ENCODE measurements at places on chromosomes 1 and 21. TPM values are rescaled to one million over a fixed set of nuclear protein-coding genes. Genes with fewer than 3 reads are reported as not detected.

IPO13 gene
- total RNA-seq = 24.4 TPM

SDC3 gene
- 0.55 TPM for total RNA-seq

SLC22A15 gene
- 1.6 TPM for total RNA-seq

GART gene
- total RNA-seq = 117 TPM

PEX10 gene
- 9.9 TPM for total RNA-seq

HENMT1 gene
- 32.3 TPM for total RNA-seq

EGLN1 gene
- 39.8 TPM for total RNA-seq

LRRC40 gene
- 18.8 TPM for total RNA-seq

PGBD5 gene
- total RNA-seq = not detected

TSSK3 gene
- total RNA-seq = 0.51 TPM

LCE1B gene
- total RNA-seq = not detected

PTAFR gene
- 1.1 TPM for total RNA-seq

TLCD4 gene
- total RNA-seq = 0.06 TPM

FCRL4 gene
- total RNA-seq = not detected

PTPN7 gene
- 172 TPM for total RNA-seq

FAM3B gene
- total RNA-seq = not detected

DNA sequence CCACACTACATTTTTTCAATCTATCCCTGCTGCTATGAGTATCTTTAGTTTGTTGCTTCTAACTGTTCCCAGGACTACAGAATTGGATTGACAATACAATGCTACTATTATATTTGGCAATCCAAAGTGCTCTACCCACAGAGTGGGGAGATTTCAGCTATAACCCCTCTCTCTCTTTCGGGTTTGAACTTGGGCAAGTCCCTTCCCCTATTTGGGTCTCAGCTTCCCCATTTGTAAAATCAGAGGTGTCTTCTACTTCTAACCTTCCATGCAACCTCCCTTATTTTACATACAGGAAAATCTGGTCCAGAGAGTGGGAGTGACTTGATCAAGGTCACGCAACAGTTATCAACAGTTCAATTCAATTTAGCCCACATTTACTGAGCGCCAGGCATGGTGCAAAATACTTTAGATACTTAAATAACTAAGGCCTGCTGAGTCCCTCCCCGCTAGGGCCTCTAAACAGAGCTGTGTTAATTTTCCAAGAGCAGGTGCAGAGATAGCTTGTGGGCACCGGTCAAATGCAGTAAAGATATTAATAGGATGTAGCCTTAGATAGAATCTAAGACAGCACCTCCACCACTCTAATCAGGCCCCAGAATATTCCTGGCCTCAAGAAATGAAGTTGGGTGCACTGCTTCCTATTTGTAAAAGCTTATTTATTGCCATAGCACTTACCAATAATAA lies 9.4 kb upstream of the GPX7 start:
- DNase-seq = no peak

- no peak for DNase-seq
Measured at GRCh38 chr1:39727221-39727931, 11.3 kb upstream of the PPIE start.

DNA sequence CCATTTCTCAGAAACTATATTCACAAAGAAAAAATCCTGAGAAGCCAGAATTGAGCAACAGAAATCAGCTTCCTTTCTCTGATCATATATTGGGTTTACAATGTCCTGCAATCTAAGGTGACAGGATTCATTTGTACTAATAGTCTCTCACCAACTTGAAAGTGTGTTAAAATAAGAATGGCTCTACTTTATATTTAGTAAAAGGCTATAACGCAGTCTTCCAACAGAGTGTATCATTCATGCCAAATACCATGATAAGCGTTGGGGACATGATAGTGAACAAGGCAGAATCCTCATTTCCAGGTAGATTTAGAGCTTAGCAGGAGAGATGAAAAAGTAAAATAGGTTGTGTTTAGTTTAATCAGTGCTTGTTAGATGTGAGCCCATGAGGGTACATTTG lies 519.2 kb upstream of the ZRANB2 start:
- no peak for DNase-seq

DNA sequence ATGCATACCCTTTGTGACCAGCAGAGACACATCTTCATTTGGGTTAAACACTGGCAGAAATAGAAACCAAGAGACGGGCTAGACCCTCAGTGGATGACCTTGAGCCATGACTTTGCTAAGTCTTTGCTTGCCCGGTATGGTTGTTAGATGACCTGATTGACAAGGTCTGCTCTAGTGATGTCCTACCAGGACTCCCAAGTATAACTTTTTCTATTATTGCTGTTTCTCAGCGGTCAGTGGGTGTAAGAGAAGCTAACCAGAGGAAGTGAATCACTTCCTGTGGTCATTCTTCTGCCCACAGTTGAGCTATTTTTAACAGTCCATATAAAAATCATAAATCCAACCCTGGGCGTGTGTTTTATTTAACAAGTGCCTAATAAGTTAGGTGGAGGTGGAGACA lies 126.2 kb upstream of the ETS2 start:
- no peak for DNase-seq

DNA sequence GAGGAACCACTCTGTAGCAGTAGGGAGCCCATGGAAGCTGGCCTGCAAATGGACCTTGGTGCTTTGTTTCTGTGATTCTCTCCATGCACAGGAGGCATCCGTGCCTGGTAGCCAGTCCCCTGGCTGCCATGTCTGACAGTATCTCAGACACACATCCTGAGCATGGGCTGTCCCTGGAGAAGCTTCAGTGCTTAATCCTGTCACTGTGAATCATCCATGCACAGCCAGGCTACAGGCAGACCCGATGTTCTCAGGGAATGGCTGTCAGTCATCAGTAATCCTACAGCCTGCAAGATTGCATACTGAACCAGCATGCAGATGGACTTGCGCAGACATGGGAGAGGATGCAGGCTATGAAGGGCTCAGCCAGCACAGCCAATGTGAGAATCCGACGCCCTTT lies 606.3 kb upstream of the PLXNA2 start:
- no peak for DNase-seq

GRCh38 chr1:151820940-151821339 lies 10.7 kb downstream of the RORC start:
- DNase-seq = no peak

GRCh38 chr1:205477759-205478247 lies 22.0 kb upstream of the BLACAT1 start:
- no peak for DNase-seq

GRCh38 chr21:42414553-42414927 lies 10.8 kb downstream of the UBASH3A start:
- no peak for DNase-seq

DNA sequence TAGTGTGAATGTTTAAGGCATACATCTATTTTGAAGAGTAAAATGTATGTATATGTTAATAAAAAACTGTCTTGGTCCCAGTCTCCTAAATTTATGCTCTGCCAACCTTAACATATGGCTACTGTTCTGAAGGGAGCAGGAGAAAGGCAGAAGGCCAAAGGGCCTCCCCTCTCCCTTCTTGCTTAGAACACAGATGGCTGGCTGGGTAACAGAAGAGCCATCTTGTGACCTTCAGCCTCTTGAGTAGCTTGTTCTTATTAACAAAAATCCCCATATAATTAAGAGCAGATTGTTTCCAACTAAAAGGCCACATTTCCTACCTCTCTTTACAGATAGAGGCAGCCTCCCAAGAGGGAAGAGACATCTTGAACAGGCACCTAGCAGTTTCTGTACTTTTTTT lies 36.1 kb downstream of the EPB41 start:
- DNase-seq = no peak

GRCh38 chr1:181140398-181140797 lies 51.9 kb downstream of the IER5 start:
- DNase-seq = no peak

DNA sequence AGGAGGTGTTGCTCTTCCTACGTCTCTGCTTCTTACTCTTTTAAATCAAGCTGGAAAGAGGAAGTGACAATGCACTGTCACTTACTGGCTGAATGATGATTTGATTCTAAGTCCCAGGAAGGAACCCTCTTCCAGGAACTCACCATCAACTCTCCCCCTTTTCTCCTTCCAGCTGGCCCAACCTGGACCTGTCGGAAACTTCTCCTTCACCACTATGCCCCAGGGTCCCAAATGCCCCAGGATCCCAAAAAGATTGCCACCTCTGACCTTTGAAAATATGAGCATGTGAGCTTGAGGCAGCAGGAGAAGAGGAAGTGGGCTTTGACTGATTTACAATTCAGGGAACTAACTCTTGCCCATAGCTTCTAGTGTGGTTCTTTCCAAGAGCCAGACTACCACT lies 5.3 kb upstream of the ADAMTS5 start:
- DNase-seq = no peak

GRCh38 chr1:11845641-11846335 lies 1.8 kb downstream of the NPPA start:
- no peak for DNase-seq

DNA sequence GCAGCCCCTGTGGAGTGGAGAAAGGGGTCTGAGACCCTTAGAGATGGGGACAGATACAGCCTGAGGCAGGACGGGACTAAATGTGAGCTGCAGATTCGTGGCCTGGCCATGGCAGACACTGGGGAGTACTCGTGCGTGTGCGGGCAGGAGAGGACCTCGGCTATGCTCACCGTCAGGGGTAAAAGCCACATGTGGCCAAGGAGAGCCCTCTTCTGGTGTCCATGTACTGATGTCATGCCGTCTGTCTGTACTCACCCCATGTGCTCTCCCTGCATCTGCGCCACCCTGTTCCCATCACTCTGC lies 84.7 kb downstream of the OBSCN start:
- no peak for DNase-seq

DNA sequence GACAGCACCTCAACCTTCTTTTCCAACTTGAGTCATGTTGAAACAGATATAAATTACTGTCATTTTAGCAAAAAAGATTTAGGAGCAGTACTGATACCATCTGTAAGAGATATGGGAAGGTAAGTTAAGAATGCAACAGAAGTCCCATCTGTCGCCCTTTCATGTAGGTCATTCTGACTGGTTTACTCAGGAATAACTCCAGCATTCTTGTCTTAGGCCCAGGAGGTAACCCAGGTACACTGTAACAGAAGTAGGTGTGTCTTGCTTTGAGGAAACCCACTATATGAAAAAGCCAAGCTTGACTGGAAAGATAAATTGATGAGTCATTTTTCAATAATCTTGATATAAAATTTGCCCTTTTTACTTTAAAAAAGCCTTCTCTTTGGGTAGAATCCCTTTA lies 35.4 kb downstream of the PGM1 start:
- no peak for DNase-seq

- no peak for DNase-seq
Measured at GRCh38 chr1:61950418-61950817, 208.1 kb downstream of the PATJ start.

DNA sequence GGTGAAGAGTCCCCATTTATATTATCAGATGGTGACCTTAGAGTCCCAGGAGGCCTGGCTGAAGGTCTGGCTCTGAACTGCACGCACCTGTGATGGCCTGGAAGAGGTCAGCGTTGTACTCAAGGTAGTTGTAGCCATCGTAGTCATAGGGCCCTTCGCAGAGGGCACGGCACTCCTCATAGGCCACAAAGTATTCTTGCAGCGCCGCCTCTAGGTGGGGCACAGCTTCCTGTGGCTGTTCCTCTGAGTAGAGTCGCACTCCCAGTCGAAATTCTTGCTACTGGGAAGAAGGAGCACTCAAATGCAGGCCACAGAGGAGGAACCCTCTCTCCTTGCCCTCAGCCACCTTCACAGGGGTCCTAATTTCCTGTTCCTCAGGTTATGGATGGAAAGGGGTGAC lies 7.7 kb downstream of the P3H1 start:
- DNase-seq = no peak

GRCh38 chr1:32106663-32107275 lies 1.1 kb upstream of the KPNA6 start:
- DNase-seq = no peak

DNA sequence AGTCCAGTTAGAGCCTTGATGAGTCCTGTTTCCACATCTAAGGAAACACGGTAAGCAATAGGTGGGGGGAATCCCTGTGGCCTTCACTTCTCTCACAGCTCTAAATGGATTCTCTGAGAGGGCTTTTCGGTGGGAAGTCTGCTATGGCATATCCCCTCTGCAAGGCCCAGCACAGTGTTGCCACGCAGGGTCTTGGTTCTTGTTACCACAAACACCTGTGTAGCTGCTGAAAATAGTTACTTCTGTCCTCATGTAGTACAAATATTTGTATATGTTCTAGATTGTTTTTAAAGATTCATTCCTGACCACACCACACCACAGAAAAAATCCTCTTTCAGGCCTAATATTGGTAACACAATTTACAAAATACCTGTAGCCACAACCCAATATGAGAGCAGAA lies 5.6 kb downstream of the ACTA1 start:
- no peak for DNase-seq

DNA sequence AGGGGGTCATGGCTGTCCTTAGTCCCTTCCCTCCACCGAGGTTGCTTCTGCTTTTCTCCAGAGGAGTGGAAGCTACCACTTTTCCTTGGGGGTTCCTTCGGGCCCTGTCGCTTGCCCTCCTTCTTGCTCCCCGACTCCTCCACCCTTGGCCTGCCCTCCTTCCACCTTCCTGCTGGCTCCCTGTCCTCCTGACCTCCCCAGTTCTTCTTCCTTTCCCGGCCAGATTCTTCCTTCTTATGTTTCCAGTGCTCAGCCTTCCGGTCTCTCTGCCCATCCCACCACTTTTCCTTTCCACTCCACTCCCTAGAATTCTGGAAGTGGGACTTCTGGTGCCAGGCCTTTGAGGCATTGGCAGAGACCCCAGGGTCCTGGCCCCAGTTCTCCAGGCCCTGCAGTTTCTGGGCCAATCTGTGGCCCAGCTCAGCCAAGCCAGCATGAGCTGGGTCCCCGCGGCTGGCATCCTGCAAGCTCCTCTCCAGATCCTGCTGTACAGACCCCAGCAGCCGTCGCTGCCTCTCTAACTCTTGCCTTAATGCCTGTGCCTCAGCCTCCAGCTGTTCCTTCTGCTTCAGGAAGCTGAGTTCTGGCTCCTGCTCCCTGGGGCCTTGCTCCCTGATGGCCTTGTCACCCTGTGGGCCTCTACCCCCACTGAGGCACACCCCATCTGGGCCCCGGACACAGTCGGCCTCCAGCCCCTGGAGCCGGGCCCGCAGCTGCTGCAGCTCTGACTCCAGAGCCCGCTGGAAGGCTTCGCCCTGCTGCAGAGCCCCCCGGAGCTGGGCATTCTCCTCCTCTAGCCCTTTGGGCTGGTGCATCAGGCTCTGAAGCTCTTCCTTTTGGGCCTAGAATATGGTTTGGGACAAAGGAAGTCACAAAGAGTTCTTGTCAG lies 9.7 kb upstream of the PMVK start:
- DNase-seq = no peak

GRCh38 chr1:201014816-201015200 lies 8.7 kb downstream of the KIF21B start:
- DNase-seq = no peak

GRCh38 chr1:48758976-48759375 lies 17.7 kb downstream of the BEND5 start:
- DNase-seq = no peak

DNA sequence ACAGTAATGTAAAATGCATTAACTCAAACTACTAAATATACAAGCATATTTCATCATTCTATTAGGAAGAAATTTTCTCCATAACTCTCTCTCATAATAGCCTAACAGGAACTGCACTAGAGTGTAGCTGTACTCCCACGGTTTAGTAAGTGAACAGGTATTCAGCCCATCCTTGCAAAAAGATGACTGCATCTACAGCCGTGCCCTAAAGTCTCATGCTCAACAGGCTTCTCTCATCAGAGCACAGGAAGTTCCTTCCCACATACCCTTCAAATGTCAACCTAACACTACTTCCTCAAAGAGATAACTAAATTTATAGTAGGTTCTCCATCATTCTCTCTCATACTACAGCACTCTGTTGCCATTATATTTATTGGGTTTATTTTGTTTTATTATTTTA lies 251.6 kb downstream of the AKT3 start:
- no peak for DNase-seq

Measured in activated naive CD8-positive, alpha-beta T cell treated with anti-CD3 and anti-CD28 coated beads, Interleukin-2, amount 10 ng/mL, durations not matched to agents 7 days and 5 days (primary cell).